ENCODE measurements at places on chromosomes 7 and 10.

GRCh38 chr10:44049301-44050015 is 335.4 kb downstream of the CXCL12 start:
- H3K27me3 ChIP-seq = no peaks in the 10 kb centered on the region
- H3K27ac ChIP-seq = no peak overlapping the region
- no peaks in the 10 kb centered on the region for H3K36me3 ChIP-seq
- H3K4me1 ChIP-seq = no peaks in the 10 kb centered on the region

DNA sequence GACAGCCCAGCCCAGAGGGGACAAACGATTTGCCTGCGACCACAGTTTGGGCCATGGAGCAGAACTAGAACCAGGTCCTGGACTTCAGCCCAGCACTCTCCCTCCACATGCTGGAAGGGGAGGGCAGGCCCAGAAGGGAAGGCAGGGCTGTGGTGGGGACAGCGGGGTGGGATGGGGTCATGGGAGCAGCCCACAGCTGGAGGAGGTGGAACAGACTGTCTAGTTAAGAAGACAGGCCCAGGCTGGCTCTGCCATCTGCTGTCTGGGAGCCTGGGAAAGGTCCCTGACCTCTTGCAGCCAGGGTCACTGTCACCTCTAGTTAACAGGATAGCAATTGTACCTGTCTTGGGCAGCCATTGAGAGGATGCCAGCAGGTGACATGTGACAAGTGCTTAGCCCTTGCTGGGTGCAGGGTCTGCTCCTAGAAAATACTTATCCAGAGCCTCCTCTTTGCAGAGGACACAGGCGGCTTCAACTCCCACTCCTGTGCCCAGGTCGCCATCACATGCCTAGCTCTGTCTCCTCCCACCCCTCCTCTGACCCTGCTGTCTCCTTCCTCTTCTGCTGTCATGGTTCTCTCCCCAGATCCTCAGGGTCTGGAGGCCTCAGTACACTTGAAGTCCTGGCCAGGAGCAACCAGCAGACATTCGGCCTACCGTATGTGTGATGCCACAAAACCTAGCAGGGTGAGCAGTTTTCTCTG is 37.0 kb upstream of the CHST15 start:
- H3K27ac ChIP-seq = no peak overlapping the region
- H3K4me1 ChIP-seq = no peaks in the 10 kb centered on the region
- no peak overlapping the region for H3K4me3 ChIP-seq
- DNase-seq = no peak

DNA sequence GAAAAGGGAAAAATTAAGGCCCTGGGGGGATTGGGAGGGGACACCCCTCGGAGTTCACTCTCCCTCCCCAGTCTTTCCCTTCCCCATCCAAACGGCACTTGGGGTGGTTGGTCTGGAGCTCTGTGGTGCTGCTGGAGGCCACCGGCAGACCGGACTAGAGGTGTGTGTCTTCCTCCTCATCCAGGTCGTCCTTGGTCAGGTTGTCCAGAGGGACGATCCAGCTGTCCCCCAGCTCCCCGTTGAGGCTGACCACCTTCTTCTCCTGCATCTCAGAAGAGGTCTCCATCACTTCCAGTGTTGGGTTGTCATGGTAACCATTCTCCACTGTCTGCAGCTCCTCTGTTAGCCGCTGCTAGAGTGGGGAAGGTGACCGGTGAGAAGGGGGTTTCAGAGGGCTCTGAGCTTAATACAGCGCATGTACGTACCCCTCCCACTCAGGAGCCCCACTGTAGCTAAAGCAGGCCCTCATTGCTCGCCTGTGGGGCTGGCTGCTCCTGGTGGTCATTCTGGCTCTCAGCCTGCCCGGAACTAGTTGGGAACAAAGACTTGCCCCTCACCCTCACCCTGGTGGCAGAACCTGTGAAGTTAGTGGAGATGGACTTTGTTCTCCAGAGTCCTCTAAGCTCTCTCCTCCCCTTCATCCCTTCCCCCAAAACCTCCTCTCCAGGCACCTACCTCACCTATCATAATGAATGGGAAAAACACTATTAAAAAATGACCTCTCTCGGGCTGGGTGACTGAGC is 52.1 kb downstream of the PODXL start:
- H3K36me3 ChIP-seq = peaks cover 25% of the 10 kb centered on the region
- H3K27me3 ChIP-seq = no peaks in the 10 kb centered on the region
- H3K27ac ChIP-seq = no peak overlapping the region
- H3K4me1 ChIP-seq = peaks cover 9% of the 10 kb centered on the region
- no peak overlapping the region for H3K4me3 ChIP-seq
- DNase-seq = no peak

DNA sequence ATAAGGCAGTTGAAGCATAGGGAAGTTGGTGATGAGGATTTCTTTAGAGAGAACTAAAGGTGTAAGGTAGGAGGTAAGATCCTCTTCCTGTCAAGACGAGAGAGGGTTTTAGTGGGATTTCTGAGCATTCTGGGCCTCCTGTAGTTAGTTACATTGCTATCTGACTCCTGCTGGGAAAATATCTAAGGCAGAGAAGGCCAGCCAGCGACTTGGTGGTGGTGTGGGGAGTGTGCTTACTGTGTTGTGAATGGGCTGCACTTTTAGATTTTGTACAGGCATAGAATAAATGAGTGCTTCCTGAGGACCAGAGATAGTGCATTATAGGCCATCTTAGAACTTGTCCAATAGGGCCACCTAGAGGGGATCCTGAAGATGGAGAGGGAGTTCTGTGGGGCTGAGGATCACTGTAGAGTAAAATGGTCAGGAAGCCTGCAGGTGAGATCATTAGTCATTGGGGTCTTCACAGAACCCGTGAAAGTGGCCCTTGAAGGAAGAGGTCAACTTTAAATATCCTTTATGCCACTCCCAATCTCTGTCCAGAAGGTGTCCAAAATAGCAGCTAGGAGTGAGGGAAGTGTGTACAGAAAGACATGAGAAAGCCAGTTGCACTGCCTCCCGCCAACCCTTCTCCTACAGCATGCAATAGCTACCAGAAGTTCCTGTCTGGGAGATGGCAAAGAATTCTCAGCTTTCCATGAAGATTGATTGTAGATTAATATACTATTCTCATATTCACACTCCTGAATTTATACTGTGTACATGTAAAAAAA is 266.6 kb downstream of the POLR1F start:
- no peak overlapping the region for H3K27ac ChIP-seq
- no peak overlapping the region for H3K4me3 ChIP-seq

DNA sequence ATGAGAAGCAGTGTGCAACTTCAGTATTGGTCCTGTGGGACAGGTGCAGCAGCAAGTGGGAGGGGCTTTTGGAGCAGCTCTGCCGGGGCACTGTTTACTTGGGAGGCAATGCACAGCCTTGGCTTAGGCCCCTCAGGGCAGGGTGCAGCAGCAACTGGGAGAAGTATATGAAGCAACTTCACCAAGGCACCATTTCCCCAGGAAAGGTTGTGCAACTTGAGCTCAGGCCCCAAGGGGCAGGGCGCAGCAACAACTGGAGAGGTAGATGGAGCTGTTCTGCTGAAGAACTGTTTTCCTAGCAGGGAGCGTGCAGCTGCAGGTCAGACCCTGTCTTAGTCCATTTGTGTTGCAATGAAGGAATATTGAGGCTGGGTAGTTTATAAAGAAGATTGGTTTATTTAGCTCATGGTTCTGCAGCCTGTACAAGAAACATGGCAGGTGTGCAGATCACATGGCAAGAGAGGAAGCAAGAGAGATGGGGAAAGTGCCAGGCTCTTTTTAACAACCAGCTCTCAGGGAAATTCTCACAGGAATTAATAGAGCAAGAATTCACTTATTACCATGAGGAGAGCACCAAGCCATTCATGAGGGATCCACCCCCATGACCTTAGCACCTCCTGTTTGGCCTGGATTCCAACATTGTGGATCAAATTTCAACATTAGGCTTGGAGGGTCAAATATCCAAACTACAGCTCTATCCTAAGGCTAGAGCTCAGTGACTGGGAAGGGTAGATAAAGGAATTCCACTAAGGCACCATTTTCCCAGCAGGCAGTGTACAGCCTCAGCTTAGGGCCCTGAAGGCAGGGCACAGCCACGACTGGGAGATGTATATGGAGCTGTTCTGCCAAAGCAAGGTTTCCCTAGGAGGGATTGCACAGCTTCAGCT is 10.9 kb downstream of the GPR141 start:
- H3K27ac ChIP-seq = no peak overlapping the region
- DNase-seq = no peak
- no peaks in the 10 kb centered on the region for H3K4me1 ChIP-seq

- H3K4me1 ChIP-seq = no peaks in the 10 kb centered on the region
- H3K27ac ChIP-seq = no peak overlapping the region
- no peak for DNase-seq
- H3K27me3 ChIP-seq = no peaks in the 10 kb centered on the region
- no peak overlapping the region for H3K4me3 ChIP-seq
Observed at GRCh38 chr10:95169522-95169921, 24.5 kb upstream of the ACSM6 start.

GRCh38 chr10:89151857-89152256 is 55.3 kb downstream of the CH25H start:
- H3K4me1 ChIP-seq = no peaks in the 10 kb centered on the region
- no peak overlapping the region for H3K4me3 ChIP-seq
- no peak overlapping the region for H3K27ac ChIP-seq
- no peaks in the 10 kb centered on the region for H3K27me3 ChIP-seq
- H3K36me3 ChIP-seq = no peaks in the 10 kb centered on the region

DNA sequence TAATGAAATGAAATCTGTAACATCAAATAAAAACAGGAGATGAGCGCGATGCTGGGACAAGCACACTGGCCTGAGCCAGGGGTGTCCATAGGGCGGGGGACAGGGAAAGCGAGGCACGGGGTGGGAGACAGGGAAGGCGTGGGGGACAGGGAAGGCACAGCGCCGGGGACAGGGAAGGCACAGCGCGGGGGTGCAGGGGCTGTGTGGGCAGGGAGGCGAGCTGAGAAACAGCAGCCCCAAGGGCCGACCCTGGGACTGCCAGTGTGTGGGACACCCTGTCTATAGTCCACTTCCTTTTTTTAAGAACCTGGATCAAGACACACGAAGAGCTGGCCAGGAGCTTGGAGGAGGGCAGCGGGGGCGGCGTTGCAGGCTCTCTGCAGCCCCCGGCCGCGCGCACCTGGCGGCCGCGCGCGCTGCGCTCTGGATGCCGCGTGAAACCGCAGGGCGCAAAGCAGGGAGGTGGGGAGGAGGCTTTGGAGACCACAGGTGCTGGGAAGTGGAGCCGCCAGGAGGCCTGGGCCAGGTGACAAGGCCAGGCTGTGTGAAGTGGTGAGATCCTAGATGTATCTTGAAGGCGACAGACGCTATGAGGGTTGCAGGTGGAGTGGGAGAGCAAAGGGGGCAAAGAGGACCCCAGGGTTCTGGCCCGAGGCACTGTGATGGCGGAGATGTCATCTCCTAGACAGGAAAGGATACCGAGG is 157.7 kb downstream of the COBL start:
- H3K4me3 ChIP-seq = no peak overlapping the region
- no peaks in the 10 kb centered on the region for H3K4me1 ChIP-seq
- DNase-seq = no peak
- H3K27me3 ChIP-seq = no peaks in the 10 kb centered on the region

- no peak overlapping the region for H3K4me3 ChIP-seq
- no peaks in the 10 kb centered on the region for H3K27me3 ChIP-seq
- no peaks in the 10 kb centered on the region for H3K36me3 ChIP-seq
- H3K4me1 ChIP-seq = peaks cover 10% of the 10 kb centered on the region
- no peak overlapping the region for H3K27ac ChIP-seq
- DNase-seq = no peak
Observed at GRCh38 chr10:124527874-124528395, 66.3 kb downstream of the LHPP start.

- no peaks in the 10 kb centered on the region for H3K27me3 ChIP-seq
- H3K4me3 ChIP-seq = no peak overlapping the region
- no peak overlapping the region for H3K27ac ChIP-seq
- H3K4me1 ChIP-seq = no peaks in the 10 kb centered on the region
Observed at GRCh38 chr10:89695307-89695706, 6.1 kb upstream of the KIF20B start.

GRCh38 chr10:63265222-63265617 is 132.1 kb downstream of the NRBF2 start:
- no peak overlapping the region for H3K27ac ChIP-seq
- H3K4me1 ChIP-seq = peaks cover 3% of the 10 kb centered on the region
- H3K36me3 ChIP-seq = no peaks in the 10 kb centered on the region
- H3K27me3 ChIP-seq = no peaks in the 10 kb centered on the region

DNA sequence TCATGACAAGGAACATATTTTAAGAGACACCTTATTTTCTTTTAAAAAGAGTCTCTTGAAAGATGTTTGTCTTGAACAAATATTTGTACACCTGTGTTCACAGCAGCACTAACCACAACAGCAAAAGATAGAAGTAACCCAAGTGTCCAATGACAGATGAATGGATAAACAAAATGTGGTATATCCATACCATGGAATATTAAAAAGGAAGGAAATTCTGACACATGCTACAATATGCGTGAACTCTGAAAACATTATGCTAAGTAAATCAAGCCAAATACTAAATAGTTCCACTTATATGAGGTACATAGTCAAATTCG is 17.8 kb downstream of the SGMS1 start:
- H3K4me3 ChIP-seq = no peak overlapping the region
- H3K4me1 ChIP-seq = peaks cover 7% of the 10 kb centered on the region
- H3K27ac ChIP-seq = no peak overlapping the region
- DNase-seq = no peak

DNA sequence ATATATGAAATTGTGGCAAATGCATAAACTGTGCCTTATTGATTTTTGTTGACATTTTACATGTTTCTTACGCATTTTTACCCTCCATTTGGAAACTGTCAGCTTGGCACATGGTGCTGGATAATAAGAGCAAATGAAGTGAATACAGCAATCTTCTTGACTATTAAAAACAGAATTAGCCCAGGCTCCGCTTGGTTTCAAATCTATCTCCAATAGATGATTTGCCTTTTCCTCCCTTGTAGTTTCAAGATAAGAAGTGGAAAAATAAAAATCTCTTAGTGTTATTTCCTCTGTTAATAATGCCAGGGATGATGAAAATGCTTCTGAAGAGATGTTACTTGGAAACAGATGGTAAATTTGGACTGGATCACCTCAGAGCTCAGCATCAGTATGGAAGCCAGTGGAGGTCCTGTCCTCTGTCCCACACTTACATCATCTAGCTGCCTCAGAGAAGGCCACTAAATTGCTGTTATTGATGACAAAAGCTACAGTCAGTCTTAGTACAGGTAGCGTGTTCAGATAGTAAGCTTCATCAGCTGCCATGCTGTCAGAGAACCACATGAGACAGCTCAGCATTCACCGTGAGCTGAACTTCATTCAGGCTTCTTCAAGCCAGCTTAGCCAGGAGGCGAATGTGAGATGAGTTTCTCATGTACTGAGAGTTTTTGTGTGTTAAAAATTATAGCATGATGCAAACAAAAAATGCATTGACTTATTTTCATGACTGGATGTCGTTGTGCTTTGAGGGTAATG is 246.8 kb downstream of the CELF2 start:
- H3K4me3 ChIP-seq = no peak overlapping the region
- H3K27me3 ChIP-seq = no peaks in the 10 kb centered on the region
- no peak for DNase-seq
- H3K4me1 ChIP-seq = no peaks in the 10 kb centered on the region

DNA sequence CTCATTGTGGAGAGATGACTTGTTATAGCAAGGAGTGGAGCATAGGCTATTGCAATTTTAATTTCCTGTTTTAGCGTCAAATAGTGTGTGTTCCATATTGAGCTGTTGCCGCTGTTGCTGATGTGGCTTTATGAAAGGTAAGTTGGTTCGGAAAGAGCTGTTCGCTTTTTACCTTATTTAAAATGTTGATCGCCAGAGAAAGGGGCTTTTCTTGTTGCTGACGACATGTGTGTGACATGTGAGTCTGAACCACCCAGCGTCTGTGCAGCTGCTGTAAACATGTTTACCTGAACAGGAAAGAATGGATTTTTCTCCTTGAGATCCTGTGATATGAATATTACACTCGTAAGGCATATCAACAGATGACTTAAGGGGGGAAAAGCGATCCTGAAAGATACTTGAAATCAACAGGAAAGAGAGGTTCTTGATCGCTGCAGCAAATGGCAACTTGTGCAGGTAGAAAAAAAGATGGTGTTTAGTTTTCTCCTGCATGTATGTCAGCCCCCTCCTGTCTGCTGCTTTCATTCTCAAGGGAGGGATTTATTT is 2.5 kb downstream of the ZEB1 start:
- no peaks in the 10 kb centered on the region for H3K36me3 ChIP-seq
- H3K4me1 ChIP-seq = peaks cover 1% of the 10 kb centered on the region
- peak; percentile 24 for DNase-seq
- no peaks in the 10 kb centered on the region for H3K27me3 ChIP-seq

Measured in lung (tissue), 17 donors.